Foreskin melanocyte (primary cell): ENCODE measurements at places on chromosomes 3 and 15.

DNA sequence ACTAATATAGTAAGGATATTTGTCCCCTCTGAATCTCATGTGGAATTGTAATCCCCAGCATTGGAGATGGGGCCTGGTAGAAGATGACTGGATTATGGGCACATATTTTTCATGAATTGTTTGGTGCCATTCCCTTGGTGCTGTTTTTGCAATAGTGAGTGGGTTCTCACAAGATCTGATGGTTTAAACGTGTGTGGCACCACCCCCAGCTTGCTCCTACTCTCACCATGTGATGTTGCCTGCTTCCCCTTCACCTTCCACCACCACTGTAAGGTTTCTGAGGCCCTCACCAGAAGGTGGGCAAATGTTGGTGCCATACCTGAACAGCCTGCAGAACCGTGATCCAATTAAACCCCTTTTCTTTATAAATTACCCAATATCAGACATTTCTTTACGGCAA, 28.1 kb upstream of the SERPINI2 start:
- no peak for DNase-seq

GRCh38 chr3:63753567-63753966, 65.5 kb upstream of the C3orf49 start:
- no peak for DNase-seq

DNA sequence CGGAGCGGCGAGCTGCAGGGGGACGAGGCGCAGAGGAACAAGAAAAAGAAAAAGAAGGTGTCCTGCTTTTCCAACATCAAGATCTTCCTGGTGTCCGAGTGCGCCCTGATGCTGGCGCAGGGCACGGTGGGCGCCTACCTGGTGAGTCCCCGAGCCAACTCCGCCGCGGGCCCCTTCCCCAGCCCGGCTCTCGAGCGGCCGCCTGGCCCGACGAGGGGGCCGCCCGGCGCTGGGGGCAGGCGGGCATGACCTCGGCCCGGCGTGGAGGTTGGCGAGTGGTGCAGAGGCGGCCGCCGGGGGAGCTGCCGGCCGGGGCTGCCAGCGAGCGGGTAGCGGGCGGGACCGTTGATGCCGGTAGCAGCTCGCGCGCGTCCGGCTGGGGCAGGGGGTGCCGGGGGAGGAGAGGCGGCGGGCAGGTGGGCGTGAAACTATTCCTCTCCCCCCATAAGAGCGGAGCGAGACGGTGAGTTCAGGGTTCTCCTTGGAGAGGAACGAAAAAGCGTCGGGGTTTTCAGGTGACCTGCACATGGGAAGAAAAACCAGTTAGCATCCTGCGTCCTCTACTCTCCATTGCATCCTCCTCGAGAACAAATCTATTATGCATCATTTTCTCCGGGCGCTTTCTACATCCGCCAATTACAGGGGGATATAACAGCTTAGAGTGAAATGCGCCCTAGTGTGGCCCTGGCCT, 585 bp downstream of the SLCO3A1 start:
- DNase-seq, result no peak

- DNase-seq, result no peak
Measured at GRCh38 chr3:173938159-173938558, 540.6 kb downstream of the NLGN1 start.

DNA sequence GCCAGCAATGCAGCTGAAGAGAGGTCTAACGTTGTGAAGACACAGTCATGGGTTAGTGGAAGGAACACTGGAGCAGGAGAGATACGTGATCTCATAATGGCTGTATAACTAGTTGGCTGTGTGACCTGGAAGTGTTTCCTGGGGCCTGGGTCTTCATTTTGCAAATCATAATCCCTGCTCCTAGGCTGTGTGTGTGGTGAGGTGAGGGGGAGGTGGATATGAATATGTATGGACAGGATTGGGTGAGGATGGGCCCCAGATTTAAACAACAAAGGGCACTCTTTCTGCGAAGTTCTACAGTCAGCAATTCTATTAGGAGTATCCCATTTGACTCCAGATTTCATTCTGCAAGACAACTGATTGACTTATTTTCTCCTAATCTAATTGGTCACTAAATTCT, 41.3 kb downstream of the ANKRD28 start:
- DNase-seq, result no peak

- no peak for DNase-seq
Measured at GRCh38 chr3:16114429-16114828, 60.1 kb upstream of the GALNT15 start.

DNA sequence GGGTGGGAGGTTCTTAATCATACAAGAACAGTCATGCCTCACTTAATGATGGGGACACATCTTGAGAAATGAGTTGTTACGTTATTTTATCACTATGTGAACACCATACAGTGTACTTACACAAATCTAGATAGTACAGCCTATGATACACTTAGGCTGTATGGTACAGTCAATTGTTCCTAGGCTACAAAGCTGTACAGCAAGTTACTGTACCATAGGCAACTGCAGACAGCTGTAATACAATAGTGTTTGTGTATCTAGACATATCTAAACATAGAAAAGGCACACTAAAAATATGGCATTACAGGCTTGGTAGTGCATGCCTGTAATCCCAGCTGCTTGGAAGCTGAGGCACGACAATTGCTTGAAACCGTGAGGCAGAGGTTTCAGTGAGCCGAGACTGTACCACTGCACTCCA, 55.7 kb upstream of the PLXND1 start:
- no peak for DNase-seq

DNA sequence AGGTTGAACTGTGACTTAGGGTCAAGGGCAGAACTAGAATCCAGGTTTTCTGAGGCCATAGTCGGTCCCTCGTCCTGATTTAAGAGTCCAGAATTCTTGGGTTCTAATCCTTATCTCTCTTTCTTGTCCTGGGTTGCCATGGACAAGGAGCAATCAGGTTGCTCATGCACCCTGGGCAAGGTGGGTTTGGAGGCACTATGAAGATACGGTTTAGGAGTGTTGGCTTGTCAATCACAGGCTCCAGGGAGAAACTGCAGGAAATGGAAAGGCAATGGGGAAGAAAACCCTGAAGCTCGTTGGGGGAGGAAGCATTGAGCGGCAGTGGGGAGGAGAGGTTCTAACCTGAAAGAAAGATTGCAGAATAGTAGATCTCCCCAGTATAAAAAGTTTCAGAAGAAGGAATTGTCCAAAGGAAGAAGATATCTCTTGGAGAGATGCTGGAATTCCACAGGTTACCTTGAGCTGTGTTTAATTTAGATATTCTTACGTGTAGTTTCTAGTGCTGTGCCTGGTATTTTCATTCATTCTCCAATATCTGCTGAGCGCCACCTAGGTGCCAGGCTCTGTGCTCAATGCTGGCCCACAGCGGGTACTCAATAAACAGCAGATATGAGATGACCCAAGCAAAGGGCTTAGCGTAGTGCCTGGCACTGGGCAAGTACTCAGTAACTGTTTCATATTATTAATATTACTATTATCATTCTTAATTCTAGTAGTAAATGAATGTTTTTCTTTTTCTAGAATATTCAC, 2.0 kb downstream of the ACAN start:
- DNase-seq, result no peak

DNA sequence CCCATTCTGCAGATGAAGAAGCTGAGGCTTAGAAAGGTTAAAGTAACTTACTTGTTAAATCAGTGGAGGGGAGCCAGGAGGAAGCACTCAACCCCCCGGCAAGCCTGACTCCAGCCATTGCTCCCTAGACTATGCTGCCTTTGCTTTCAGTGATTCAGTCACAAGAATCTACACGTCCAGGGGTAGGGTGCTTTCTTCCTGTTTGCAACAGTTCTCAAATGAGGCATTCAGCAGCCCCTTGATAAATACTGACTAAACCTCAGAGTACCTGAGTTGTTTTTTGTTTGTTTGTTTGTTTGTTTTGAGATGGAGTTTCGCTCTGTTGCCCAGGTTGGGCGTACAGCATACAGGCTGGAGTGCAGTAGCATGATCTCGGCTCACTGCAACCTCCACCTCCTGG, 28.6 kb downstream of the MAGEF1 start:
- no peak for DNase-seq

DNA sequence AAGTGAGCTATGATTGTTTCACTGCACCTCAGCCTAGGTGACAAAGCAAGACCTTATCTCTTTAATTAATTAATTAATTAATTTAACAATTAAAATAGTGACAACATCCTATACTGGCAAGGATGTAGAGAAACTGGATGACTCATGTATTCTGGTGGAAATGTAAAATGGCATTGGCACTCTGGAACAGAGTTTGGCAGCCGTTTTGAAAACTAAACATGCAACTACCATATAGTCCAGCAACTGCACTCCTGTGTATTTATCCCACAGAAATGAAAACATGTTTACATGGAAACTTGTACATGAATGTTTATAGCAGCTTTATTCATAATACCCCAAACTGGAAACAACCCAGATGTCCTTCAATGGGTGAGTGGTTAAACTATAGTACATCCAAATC, 56.6 kb downstream of the ANP32A start:
- DNase-seq, result no peak

GRCh38 chr15:25406261-25406660, 32.6 kb downstream of the UBE3A start:
- DNase-seq, result no peak

GRCh38 chr3:142866841-142867631, 21.8 kb downstream of the PCOLCE2 start:
- DNase-seq, result no peak

- DNase-seq, result no peak
Measured at GRCh38 chr15:83379579-83379959, 67.6 kb upstream of the SH3GL3 start.

GRCh38 chr15:89144491-89144890, 56.2 kb downstream of the ABHD2 start:
- DNase-seq, result no peak

- no peak for DNase-seq
Measured at GRCh38 chr3:150077581-150078247, 107.0 kb upstream of the PFN2 start.

- no peak for DNase-seq
Measured at GRCh38 chr3:123664753-123665152, 79.9 kb upstream of the HACD2 start.

DNA sequence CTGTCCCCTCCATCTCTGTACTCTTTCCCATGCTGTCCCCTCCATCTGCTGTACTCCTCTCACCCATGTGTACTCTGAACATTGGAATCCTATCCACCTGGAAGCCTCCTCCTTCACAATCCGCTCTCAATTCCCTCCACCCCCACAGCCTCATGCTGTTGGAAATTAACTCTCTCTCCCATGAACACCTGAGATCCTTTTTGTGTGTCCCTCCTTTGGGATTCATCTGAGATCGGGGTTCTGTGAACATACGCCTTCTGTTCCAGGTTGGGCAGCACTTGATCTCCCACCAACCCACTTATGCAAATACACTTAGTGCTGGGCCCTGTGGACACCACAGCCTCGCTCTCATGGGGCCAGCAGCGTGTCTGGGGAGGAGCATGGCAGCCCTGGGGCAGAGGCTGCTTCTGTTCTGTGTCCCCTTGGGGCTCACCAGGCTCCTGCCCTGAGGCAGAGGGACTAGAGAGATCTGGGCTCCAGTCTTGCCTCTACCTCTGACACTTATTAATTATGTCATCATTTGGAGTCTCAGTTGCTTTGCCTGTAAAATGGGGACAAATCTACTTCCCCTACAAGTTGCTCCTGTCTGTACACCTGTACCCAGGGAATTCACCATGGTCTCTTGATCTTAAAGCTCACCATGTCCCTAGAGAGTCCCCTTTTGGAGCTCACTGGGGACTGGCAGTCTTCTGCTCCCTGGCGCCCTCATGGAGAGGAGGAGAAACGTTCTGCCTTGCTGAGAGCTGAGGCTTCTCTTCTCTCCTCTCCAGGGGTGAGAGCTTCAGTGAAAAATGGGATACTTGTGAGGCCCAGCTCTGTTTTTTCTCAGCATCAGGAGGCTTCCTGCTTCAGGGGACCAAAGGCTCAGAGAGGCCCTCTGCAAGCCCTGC, 42.7 kb downstream of the ITGA11 start:
- DNase-seq, result no peak

DNA sequence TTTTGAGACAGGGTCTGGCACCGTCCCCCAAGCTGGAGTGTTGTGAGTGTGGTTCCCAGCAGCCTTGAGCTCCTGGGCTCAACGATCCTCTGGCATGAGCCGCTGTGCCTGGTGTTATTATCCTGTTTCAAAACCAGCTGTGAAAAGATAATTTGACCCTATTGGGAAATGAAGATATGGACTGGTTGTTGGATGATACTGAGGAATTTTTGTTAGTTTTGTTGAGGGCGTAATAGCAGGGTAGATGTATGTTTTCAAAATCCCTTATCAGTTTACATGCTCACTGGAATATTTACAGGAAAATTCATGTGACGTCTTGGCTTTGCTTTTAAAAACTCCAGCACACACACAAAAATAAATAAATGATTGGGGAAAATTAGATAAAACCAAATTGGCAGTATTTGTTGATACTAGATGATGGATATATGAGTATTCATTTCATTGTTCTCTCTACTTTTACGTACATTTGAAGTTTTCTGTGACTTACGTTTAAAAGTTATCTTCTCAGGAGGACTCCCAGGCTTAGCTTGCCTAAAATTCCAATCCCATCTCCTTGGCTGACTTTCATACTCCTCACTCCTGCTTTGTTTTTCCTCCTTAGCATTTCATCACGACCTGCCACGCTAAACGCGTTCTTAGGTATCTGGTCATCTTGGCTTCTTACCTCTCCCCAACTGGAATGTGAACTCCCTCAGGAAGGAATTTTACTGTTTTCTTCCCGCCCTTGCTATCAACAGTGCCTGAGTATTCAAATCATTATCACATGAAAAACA, 56.8 kb upstream of the TFRC start:
- DNase-seq, result no peak

GRCh38 chr3:11335056-11335608, 62.9 kb downstream of the ATG7 start:
- DNase-seq, result peak; percentile 43

DNA sequence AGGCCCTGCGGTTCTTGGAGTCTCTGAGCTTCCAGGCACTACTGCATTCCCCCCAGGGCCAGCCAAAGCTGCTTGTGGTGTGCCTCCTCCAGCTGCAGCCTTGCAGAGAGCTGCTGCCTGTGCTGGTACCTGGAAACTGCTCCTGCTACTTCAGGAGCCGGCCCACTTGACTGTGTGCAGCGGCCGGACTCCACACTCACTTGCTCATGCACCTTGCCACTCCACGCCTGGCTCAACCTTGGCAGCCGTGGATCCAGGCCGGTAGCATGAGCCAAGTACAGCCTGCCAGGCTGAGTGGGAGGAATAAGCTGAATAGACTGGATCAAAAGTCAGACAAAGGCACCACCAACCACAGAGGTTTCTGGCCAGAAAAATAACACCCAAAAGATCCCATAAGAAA, 169.7 kb downstream of the TJP1 start:
- DNase-seq, result no peak

- DNase-seq, result no peak
Measured at GRCh38 chr15:72242775-72243370, 11.9 kb upstream of the PKM start.

- DNase-seq, result no peak
Measured at GRCh38 chr3:143429628-143430514, 310.3 kb downstream of the CHST2 start.

GRCh38 chr3:103924544-103924943, 1442.2 kb upstream of the ALCAM start:
- peak; percentile 14 for DNase-seq

DNA sequence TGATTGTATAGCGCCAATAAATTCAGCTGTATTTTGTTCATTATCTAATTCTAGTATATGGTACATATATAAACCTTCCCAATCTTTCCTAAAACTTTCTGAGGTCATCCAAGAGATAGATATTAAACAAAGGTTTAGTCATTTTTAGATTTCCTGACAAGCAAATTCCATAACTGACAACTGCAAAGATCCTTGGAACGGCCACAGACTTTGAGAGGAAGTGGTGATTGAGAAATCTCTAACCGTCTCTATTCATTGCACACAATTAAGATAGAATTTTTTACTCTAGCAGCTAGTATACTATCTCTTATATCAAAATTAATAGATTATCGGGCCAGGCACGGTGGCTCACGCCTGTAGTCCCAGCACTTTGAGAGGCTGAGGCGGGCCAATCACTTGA, 4.7 kb downstream of the CSNK1G1 start:
- peak; percentile 42 for DNase-seq
